ENCODE measurements at places on chromosomes 4 and X.

- no peak for DNase-seq
Measured at GRCh38 chr4:1770245-1770644, 22.8 kb upstream of the FGFR3 start.

GRCh38 chr4:137532869-137533236 is 559 bp upstream of the PCDH18 start:
- no peak for DNase-seq

- no peak for DNase-seq
Measured at GRCh38 chr4:22932326-22932725, 239.6 kb downstream of the GBA3 start.

- no peak for DNase-seq
Measured at GRCh38 chr4:107519053-107519452, 201.0 kb downstream of the PAPSS1 start.

GRCh38 chrX:100747703-100748102 is 15.8 kb upstream of the SYTL4 start:
- DNase-seq = no peak

GRCh38 chr4:123838474-123838873 is 441.9 kb downstream of the SPRY1 start:
- no peak for DNase-seq
